ENCODE measurements at places on chromosomes 13 and 19. TPM values are rescaled to one million over a fixed set of nuclear protein-coding genes. Genes with fewer than 3 reads are reported as not detected.
A peak's percentile ranks its signal among the peaks of the same experiment; 100 is the strongest.

DNA sequence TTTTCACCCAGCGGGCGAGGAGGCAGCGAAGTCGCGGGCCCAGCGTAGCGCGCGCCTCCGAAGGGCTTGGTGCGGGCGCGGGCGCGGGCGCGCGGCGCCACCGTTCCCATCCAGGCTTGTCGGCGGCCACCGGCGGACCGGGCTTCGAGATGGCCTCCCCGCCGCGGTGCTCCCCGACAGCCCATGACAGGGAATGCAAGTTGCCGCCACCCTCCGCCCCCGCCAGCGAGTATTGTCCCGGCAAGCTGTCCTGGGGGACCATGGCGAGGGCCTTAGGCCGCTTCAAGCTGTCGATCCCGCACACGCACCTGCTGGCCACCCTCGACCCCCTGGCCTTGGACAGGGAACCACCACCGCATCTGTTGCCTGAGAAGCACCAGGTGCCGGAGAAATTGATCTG, at the start of gene WDR88:
Gene WDR88, plus strand, starts transcription at position 94 of the 400 bp plus-strand sequence. Its CDS starts 56 bp downstream, at position 150.
- no peak within 1 kb of the TSS for H3K4me3 ChIP-seq
- no peaks in the 10 kb centered on the region for H3K27me3 ChIP-seq
- peaks cover 11% of the 10 kb centered on the region for H3K4me1 ChIP-seq

DNA sequence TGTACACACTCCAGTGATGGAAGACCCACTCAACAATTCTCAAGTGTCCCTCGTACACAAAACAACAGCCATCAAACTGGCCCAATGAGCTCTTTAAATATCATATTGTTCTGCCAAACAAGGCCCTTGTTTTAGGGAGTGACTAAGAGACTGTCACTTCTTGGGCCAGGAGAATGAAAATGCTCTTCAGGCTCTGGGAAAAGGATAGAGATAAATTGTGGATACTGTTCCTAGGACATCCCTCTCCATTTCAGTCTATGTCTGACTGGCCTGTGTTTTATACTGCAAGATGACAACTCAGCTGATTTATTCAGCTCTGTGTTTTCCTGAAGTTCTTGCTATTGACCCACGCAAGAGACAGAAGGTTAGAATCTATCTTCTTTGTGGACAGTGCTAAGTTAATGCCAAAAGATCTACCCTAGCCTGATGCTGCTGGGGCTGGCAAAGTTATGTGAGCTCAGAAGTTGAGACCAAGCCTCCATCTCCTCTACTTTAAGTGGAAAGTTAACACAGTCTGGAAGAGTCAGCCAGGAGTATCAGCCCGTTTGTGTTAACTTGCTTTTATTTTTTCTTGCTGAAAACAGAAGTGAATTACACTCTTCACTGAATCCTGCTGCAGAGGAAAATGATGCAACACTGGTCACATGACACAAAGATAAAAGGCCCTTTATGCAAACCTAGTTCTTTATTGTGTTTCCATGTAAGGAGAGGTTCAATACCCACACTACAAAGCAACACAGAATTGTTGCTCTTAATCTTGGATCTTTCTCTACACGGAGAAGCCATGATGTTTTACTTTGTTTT, 14.6 kb downstream of the FRY start:
- peak; percentile 23 for DNase-seq
- no peak overlapping the region for H3K4me3 ChIP-seq
- H3K27ac ChIP-seq: no peak overlapping the region
- no peaks in the 10 kb centered on the region for H3K27me3 ChIP-seq

GRCh38 chr13:31949486-31949885, 82.1 kb upstream of the FRY start:
- no peaks in the 10 kb centered on the region for H3K36me3 ChIP-seq
- no peak overlapping the region for H3K27ac ChIP-seq
- H3K4me3 ChIP-seq: no peak overlapping the region
- no peaks in the 10 kb centered on the region for H3K4me1 ChIP-seq

GRCh38 chr13:58823701-58824100, 1192.2 kb downstream of the PCDH17 start:
- H3K4me1 ChIP-seq: no peaks in the 10 kb centered on the region
- no peak for DNase-seq
- no peak overlapping the region for H3K27ac ChIP-seq
- no peaks in the 10 kb centered on the region for H3K27me3 ChIP-seq

DNA sequence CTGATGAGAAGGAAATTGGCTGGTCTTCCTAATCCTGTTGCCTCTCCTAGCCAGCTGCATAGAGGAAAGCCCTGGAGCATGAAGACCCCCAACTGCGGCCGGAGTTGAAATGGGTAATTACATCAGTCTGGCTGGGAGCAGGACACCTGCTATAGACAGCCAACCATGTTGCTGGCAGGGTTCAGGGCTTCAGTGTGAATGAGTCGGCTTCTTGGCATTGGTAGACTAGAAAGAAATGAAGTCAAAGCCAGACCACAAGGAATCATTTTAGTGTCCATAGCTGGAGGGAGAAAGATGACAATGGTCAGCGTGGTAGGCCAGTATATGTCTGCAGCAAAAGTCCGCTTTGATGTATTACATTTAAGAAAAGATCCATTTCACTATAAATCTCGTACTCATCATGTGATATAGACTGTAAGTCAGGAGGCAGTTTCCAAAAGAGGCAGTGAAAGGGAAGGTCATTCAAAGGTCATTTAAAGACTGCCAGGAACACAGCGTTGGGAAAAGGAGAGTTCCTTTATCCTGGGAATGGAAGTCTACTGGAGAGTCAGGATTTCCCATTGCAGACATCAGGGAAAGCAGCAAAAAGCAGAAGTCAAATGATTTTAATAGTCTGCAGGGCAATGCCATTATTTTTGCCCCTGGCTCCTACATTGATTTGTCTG, 262.7 kb downstream of the DNAJC15 start:
- H3K4me1 ChIP-seq: no peaks in the 10 kb centered on the region
- no peak overlapping the region for H3K27ac ChIP-seq
- H3K27me3 ChIP-seq: no peaks in the 10 kb centered on the region
- DNase-seq: no peak

DNA sequence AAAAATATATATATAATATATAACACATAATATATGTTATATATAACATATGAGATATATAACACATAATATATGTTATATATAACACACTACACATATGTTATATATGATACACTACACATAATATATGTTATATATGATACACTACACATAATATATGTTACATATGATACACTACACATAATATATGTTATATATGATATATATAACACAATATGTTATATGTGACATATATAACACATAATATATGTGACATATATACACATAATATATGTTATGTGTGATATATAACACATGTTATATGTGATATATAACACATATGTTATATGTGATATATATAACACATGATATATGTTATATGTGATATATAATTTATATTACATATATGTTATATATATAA, 129.7 kb downstream of the CACNA1A start:
- no peaks in the 10 kb centered on the region for H3K36me3 ChIP-seq
- H3K4me3 ChIP-seq: no peak overlapping the region
- no peak overlapping the region for H3K27ac ChIP-seq
- DNase-seq: no peak

DNA sequence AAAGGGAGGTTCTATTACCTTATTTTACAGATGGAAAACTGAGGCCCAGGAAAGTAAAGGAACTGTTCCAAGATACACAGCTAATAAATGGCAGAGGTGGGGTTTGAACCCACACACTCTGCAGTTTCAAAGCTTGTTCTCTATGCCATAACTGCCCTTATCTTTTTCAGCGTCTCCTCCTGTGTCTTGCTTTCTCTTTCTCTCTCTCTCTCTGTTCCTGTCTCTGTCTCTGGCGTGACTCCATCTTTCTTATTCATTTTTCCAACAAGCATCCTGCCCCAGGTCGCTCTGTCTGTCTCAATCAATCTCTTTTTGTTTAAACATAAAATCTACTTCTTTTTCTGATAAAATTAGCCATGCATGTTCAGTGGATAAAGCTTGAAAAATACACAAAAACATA, 3.2 kb upstream of the IFNL4 start:
- no peak overlapping the region for H3K27ac ChIP-seq
- no peaks in the 10 kb centered on the region for H3K36me3 ChIP-seq
- DNase-seq: no peak
- H3K4me1 ChIP-seq: no peaks in the 10 kb centered on the region
- H3K4me3 ChIP-seq: no peak overlapping the region

DNA sequence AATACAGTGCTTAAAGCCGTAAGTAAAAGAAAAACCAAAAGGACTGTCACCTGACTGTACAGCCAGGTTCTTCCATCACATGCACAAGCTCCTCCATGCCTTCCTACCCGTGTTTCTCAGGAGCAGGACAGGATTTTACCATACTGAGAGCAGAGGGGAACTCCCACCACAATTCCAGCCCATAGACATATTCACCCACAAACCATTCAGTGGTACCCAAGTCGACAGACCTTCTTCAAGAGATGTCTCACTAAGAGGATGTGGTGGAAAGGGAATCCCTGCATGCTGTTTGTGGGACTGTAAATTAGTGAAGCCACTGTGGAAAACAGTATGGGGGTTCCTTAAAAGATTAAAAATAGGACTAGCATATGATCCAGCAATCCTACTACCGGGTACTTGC, 66.9 kb upstream of the DOCK9 start:
- H3K4me3 ChIP-seq: no peak overlapping the region
- no peak for DNase-seq
- peaks cover 10% of the 10 kb centered on the region for H3K4me1 ChIP-seq
- no peaks in the 10 kb centered on the region for H3K36me3 ChIP-seq
- H3K27ac ChIP-seq: no peak overlapping the region

DNA sequence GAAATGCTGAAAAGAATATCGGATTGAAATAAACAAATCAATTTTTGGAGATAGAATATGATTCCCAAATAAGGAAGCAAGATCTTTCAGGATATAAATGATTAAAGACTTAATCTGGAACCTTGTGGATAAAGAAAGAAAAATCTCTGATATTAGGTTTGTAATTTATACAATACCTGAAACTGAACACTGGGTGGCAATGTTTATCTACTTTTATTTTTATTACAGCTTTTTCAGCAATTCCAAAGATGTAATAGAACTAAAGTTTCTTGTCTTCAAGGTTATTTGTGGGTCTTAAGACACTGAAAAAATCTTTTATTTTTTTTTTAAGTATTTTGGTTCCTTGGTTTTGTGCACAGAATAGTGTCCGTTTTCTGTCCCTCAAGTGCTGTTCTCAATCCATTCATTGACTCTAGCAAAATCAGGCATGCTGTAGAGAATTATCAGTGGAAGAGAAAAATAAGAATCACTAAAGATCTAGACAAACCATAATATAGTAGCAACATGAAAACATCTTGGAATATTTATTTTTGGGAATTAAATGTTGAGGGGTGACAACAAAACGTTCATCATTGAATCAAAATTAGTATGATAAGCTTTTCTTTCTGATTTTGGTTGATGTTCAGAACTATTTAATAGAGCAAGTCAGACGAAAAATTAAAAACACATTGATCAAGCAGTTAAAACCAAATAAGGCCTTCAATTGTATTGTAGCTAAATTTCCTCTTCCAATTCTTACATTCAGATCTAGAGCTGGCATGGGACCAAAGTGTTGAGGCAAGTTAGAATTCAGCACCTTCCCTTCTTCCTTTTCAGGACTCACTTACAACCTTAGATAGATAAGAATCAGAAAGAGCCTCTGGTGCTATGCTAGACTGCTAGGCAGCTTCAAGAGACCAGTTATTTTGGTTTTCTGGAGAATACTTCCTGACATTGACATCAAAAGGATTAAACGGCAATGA, 704.4 kb upstream of the PCDH20 start:
- no peaks in the 10 kb centered on the region for H3K4me1 ChIP-seq
- H3K4me3 ChIP-seq: no peak overlapping the region
- no peaks in the 10 kb centered on the region for H3K27me3 ChIP-seq
- no peaks in the 10 kb centered on the region for H3K36me3 ChIP-seq

DNA sequence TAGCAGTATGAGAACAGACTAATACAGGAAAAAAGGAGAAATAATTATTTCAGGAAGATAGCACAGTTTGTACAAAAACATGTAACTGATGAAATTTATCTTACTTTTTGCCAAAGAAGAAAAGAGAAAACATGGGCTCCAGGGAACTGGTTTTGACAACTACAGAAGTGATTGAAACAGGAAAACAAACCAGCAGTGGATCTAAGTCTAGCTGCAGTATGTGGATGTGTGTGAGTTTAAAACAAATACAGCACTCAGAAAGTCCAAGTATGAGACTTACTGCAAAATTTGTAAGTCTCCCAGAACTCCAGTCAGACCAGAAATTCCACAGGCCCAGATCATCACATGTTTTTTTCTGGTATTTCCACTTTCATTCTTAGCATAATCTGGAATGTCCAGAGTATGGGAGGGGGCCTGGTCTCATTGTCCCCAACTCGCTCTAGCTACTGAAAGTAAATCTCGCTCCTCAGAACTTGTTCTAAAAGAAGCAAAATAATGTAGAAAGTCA, 259.5 kb downstream of the NHLRC3 start:
- DNase-seq: no peak
- no peaks in the 10 kb centered on the region for H3K4me1 ChIP-seq
- H3K27ac ChIP-seq: no peak overlapping the region
- no peaks in the 10 kb centered on the region for H3K27me3 ChIP-seq

DNA sequence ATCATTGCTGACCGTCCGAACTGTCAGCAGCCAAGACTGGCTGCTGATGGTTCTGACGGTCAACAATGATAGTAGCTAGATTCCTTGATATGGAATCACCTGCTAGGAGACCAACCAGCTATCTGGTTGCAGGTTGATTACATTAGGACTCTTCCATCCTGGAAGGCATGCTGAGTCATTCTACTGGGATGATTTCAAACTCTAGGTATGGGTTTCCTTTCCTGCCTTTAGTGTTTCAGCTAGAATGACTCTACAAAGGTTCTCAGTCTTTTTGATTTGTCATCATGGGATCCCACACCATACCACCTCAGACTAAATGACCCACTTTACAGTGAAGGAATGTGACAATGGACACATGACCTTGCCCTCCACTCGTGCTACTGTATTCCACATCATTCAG, 138.1 kb upstream of the KL start:
- no peaks in the 10 kb centered on the region for H3K27me3 ChIP-seq

OR7C2 gene
- not detected for total RNA-seq

ZNF552 gene
- total RNA-seq: 10.5 TPM

CEACAM5 gene
- not detected for total RNA-seq

IQCN gene
- 0.30 TPM for total RNA-seq

NAPA gene
- total RNA-seq: 265 TPM

ZNF723 gene
- not detected for total RNA-seq

ALG11 gene
- 30.9 TPM for total RNA-seq

CACNG6 gene
- not detected for total RNA-seq

UBE2L5 gene
- total RNA-seq: not detected

KASH5 gene
- not detected for total RNA-seq

ZNF529 gene
- total RNA-seq: 21.4 TPM
